ENCODE measurements at places on chromosomes 12 and 14. TPM values are rescaled to one million over a fixed set of nuclear protein-coding genes. Genes with fewer than 3 reads are reported as not detected.

DNA sequence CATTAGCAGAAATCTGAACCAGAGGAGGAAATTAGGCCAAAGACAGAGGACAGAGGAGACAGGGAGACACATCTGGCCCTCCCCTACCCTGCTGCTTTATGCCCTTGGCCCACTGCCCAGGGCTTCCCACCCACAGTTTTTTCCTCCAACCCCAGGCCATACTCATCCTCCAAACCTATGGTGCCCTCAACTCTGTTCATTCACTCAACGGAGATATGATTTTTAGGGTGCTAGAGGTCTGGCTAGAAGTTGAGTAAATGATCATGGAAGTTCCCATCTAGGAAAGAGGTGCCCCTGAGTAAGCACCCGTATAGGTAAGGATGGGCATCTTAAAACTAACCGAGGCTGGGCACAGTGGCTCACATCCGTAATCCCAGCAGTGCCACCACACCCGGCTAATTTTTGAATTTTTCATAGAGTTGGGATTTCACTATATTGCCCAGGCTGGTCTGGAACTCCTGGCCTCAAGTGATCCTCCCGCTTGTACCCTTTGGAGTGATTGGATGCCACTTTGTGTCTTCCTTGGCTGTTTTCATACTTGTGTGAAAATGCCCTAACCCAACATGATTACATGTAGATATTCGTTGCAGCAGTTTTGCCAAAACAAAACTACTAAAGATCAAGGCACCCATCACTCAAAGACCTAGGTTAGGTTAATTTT, 4.4 kb downstream of the KRT18 start:
- no peak for DNase-seq

PPM1H gene
- total RNA-seq, result 24.1 TPM

KRT6C gene
- total RNA-seq, result 0.34 TPM

B4GALNT1 gene
- total RNA-seq, result 4.0 TPM

- no peak for DNase-seq
These were observed 8.8 kb upstream of the DDHD1 start for GRCh38 chr14:53161758-53162435.

- DNase-seq, result no peak
These were observed 294.0 kb downstream of the LRFN5 start for GRCh38 chr14:41900644-41901043.

RSRC2 gene
- total RNA-seq, result 77.0 TPM

- DNase-seq, result no peak
These were observed 21.2 kb downstream of the TAS2R50 start for GRCh38 chr12:10965476-10965875.

GRCh38 chr14:65548878-65549277, 136.3 kb downstream of the FUT8 start:
- no peak for DNase-seq

ARHGEF40 gene
- total RNA-seq, result 31.5 TPM

DNA sequence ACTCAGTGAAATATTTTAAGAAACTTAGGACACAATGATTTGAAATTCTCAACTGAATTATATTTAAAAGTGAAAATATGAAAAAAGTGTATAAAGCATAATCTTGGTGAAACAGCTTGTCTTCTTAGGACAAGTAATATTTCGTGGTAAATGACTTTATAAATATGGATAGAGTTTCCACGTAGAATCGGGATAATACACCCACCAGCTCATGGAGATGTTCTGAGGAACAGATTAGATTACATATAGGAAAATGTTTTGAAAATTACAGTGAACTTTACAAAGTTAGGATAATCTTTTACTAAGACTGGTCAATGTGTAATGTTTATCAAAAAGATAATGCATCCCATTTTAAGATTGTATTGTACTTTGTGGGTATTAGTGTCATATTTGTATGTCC, 25.6 kb upstream of the MYF6 start:
- DNase-seq, result no peak

MUCL1 gene
- not detected for total RNA-seq

P2RX7 gene
- total RNA-seq, result 2.6 TPM

DNA sequence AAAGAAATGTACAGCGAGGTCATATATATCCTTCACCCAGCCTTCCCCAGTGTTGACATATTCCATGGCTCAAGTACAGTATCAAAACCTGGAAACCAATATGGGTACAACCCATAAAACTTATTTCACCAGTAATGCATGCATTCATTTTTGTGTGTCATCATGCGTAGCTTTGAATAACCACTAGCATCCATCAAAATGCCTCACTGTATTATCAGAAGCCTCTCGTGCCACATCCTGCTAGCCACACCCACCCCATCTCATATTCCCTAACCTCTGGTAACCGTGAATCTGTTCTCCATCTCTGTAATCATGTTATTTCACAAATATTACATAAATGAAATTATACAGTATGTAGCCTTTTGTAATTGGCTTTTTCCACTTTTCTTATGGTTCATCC, 314.3 kb downstream of the RAD51B start:
- no peak for DNase-seq

DNA sequence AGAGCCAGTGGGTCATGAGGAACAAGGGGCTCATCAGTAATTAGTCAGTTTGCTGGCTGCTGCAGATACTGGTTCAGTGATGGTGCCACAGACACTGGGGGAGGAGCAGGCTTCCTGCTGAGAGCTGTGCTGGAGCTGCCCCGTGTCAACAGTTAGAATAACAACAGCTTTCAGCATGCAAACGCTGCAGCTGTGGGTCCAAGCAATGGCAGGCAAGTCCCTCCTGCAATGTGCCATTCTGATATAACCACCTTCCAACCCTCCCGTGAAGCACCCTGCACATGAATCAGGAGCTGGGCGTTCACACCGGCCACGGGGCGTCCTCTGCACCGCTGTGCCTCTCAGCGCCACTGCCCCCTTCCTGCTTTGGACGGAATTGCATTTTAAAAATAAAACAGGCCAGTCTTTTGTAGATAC, 258.4 kb upstream of the SFSWAP start:
- no peak for DNase-seq

DNA sequence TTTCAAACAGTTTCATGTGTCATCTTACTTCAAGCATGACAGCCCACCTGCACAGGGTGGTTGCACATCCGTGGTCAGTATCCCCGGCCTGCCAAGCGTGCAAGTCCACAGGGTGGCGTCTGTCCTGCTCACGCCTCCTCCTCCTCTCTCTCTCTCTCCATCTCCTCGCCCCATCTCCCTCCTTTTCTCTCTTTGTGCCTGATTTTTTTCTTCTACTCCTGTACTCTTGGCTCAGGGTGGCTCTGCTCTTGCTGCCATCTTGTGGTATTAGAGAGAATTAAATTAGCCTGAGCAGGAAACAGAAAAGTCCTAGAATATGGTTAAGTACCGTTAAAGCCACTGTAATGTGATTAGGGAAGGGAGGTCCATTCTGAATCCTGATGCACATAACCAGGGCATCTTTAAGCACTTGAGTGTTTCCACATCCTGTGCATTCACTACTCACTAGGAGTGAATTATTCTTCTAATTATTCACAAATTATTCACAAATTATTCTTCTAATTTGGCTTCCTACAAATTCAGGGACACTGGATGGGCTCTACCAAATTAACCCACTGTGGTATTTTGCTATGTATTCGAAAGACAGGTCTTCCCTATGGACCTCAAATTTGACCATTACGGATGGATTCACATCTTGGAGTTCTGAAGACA, 25.5 kb upstream of the DTX1 start:
- DNase-seq, result no peak

TPPP2 gene
- 0.67 TPM for total RNA-seq

SIX4 gene
- 9.7 TPM for total RNA-seq

- DNase-seq, result no peak
These were observed 17.7 kb upstream of the CCDC91 start for GRCh38 chr12:28172434-28173030.

BCAT1 gene
- total RNA-seq, result 23.6 TPM

DNA sequence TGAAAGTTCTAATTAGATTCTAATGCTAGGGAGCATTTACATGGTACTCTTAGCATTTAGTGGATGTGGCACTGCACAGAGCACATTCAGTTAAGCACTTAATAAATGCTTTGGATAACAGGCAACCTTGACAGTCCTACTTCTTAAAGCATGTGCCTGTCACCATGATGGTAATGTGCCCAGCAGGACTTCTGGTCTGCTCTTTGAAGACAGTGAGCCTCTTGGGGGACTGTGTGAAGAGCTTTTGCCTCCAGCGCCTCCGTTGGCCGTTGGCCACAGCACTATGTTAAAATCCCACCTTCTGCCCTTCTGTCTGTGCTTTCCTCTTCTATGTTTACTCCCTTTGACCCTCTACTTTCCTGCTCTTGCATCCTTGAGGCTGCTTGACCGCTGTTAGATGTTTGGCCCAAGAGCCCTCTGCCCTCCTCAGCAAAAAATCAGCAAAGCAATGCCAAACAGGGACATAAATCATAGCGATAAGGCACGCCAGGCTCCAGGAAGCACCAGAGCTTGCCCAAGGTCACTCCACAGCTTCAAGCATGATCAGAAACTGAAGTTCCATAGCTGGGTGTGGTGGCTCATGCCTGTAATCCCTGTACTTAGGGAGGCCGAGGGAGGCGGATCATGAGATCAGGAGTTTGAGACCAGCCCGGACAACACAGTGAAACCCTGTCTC, 8.3 kb downstream of the CDKL1 start:
- DNase-seq, result peak; percentile 41

DNA sequence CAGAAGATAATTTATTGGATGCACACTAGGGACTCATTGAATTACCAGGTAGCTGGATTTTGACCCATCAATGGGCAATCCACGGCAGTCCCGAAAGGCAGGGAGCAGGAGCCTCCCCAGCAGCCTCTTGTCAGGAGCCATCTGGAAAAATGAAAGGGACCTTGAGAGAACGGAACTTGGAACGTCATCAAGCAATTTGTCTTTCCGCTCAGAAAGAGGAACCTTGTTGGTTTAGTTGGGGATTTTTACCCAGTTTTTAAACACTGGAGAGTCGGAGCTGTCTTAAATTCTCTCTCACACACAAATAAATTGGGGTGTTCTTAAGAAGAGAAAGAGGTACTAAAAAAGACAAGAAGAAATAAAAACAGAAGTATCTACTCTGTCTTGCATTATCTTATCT, 1351.7 kb upstream of the TMEM132C start:
- no peak for DNase-seq

DNA sequence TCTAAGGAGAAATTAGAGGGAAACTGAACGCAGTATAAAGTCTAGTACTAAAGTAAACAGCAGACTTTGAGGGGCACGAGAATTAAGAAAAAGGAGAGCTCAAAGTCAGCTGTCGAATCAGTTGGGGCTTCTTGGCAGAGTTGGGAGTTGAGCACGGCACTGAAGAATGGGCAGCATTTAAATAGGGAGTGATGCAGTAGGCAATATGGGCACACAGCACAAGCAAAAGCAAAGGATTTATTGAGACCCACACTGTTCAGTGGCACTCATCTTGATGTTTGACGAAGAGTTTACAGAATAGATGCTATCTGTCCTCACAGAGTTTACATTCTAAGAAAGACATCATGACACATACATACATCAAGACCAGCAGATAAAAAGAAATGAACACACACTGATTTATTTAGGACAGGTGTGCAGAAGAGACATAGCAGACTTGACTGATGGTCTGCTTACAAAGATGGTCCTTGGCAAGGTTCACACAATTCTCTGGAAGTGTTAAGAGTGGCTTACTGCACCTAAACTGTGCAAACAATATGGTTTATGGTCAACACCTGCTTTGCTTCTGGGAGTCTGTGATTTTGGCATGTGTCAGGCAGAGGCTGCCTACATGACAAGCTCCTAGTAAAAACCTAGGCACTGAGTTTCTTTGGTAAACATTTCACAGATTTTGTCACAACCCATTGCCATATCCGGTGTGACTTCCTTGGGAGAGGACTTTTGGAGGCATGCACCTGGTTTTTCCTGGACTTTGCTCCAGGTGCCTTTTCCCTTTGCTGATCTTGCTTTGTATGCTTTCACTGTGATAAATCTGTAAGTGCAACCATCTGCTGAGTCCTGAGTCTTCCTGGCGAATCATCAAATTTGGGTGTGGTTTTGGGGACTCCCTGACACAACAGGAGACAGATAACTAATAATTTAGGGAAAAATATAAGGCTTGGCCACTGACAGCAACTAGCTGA, 26.3 kb downstream of the ALKBH1 start:
- no peak for DNase-seq

RFX4 gene
- total RNA-seq, result not detected

- no peak for DNase-seq
These were observed 1.2 kb upstream of the SIX1 start for GRCh38 chr14:60650373-60650961.

DNA sequence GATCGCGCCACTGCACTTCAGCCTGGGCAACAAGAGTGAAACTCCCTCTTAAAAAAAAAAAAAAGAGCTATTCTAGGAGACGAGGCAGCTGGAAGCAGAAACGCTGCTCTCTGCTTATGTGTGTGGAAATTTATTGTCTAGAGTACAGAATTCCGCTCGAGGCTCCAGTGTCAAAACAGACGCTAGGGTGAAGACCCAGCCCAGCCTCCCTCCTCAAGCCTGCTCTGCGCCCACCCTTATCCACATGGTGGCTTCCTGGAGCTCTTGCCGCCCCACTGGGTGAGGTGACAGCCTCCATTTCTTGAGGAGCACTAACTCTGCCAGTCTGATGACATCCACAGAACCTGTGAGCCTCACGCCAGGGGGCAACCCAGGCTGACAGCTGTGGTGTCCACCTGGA, 49.5 kb upstream of the DLK1 start:
- DNase-seq, result no peak

DNA sequence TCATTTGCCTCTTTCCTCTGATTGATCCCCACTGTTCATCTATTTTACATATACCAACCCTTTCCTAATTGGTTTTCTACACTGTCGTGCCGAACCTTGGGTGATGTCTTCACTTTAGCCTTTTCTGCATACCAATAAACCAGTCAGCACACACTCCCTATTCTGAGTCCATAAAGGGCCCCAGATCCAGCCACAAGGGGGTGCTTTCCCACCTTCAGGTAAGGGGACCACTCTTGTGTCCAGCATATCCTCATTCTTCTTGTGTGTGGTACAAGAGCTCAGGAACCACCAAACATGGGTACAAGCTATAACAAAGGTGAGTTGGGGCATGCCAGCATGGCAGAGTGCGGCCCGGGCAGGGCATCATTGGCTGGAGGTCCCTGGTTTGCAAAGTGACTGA, 859.8 kb downstream of the FSCB start:
- DNase-seq, result no peak

TMTC1 gene
- total RNA-seq, result 75.0 TPM

- no peak for DNase-seq
These were observed 83.8 kb downstream of the NRXN3 start for GRCh38 chr14:78253986-78254385.

EPYC gene
- not detected for total RNA-seq

GRCh38 chr12:66587912-66588311, 91.0 kb downstream of the GRIP1 start:
- DNase-seq, result no peak

ANKRD33 gene
- total RNA-seq, result 2.9 TPM

- no peak for DNase-seq
These were observed 26.8 kb downstream of the CCDC177 start for GRCh38 chr14:69547701-69548348.

NINJ2 gene
- 0.97 TPM for total RNA-seq

GRCh38 chr14:93537951-93538350, 107.2 kb downstream of the UNC79 start:
- no peak for DNase-seq

AICDA gene
- total RNA-seq, result 0.41 TPM

GPR68 gene
- total RNA-seq, result 0.48 TPM

PLEKHH1 gene
- total RNA-seq, result 8.0 TPM

GRCh38 chr14:106686533-106686932, 1160.2 kb downstream of the TMEM121 start:
- DNase-seq, result no peak

GRCh38 chr14:54502602-54503001, 7.1 kb upstream of the CGRRF1 start:
- DNase-seq, result no peak
